Lower lobe of right lung (tissue), 2 donors: ENCODE measurements at places on chromosomes 5 and 9. TPM values are rescaled to one million over a fixed set of nuclear protein-coding genes. Genes with fewer than 3 reads are reported as not detected.

- H3K27ac ChIP-seq, result no peak overlapping the region
- DNase-seq, result no peak
These were observed 5.1 kb downstream of the IQGAP2 start for GRCh38 chr5:76408104-76408654.

GRCh38 chr9:7533376-7534090 lies 266.0 kb downstream of the DMAC1 start:
- H3K36me3 ChIP-seq, result no peaks in the 10 kb centered on the region
- no peaks in the 10 kb centered on the region for H3K4me1 ChIP-seq

ENTREP1 gene
- 30.1 TPM for total RNA-seq

PAEP gene
- not detected for total RNA-seq
